ENCODE measurements at places on chromosomes 7 and 10.
A peak's percentile ranks its signal among the peaks of the same experiment; 100 is the strongest.

DNA sequence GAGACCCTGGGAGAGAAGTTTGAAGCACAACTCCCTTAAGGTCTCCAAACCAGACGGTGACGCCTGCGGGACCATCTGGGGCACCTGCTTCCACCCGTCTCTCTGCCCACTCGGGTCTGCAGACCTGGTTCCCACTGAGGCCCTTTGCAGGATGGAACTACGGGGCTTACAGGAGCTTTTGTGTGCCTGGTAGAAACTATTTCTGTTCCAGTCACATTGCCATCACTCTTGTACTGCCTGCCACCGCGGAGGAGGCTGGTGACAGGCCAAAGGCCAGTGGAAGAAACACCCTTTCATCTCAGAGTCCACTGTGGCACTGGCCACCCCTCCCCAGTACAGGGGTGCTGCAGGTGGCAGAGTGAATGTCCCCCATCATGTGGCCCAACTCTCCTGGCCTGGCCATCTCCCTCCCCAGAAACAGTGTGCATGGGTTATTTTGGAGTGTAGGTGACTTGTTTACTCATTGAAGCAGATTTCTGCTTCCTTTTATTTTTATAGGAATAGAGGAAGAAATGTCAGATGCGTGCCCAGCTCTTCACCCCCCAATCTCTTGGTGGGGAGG lies 10.8 kb downstream of the SERPINE1 start:
- DNase-seq: no peak

GRCh38 chr10:17122726-17123661 lies 6.6 kb downstream of the CUBN start:
- no peak for DNase-seq

DNA sequence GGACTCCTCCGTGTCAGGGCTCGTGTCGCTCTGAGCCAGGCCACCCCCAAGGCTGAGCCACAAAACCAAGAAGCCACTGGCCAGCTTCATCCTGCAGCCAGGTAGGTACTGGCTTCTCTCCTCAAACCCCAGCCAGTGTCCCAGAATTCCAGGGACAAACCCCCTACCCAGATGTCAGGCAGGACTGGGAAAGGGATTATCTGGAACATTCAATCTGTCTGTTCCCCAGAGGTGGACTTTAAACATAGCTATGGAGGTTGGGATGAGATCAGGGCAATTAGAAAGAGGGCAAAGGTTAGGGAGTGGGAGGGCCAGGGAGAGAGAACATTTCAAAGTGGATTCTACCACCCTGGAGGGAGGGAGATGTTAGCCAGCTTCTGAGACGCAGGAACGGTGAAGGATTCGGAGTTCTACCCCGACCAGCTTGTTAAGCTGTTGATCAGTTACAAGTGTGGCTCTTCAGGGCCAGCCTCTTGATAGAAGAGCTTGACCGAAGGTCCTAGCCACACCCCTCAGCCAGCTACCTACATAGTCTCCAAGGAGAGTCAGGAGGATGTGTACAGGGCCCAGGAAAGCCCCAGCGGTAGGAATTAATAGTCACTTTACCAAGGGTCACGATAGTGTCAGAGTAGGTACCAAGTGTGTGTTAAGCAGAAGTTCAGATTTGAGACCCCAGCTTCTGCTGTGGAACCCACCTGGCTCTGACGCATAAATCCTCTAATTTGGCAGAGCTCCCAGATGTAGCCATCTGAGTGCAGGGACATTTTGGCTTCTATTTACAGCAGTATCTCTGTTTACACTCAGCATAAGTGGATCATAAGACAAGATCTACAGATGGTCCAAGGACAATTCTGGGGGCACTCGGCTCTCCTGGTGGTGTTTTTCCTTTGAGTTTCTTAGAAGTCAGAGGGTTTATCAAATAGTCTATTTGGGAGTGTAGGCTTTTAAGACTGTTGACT lies at the start of gene PLA2G12B:
PLA2G12B (minus strand) TSS at position 211 of the 959 bp plus-strand sequence; CDS start at position 90, 121 bp downstream.
- DNase-seq: peak; percentile 87

DNA sequence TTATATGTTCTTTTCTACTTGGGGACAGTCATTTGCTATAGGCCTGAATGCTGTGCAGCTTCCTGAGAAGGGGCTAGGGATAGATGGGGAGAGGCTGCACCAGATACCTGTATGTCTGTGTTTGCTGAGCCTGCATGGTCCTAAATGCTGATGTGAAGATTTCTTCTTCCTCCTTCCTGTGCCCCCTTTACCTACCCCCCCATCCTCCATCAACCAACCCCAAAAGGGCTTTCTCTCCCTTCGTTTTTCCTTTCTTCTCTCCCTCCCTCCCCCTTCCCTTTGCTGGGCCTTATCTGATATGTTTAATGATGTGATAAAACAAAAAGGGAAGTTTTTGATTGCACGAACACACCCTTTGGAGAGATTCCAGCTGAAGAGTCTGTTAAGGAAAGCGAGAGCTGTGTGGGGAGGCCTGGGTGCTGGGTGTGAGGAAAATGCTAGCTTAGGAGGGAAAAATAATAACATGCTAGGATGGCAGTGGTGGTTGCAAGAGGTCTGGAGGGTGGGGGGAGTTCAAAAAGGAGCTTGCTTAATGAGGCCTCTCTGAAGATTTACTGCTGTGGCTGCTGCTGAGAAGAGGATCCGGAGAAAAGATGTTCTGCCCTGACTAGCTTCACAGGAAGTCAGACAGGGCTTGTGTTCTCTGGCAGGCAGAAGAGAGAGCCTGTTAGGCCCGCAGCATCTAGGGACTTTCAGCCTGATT lies 101.8 kb downstream of the SAMD9 start:
- DNase-seq: peak; percentile 39

GRCh38 chr10:86799188-86799845 lies 42.9 kb downstream of the BMPR1A start:
- DNase-seq: no peak

DNA sequence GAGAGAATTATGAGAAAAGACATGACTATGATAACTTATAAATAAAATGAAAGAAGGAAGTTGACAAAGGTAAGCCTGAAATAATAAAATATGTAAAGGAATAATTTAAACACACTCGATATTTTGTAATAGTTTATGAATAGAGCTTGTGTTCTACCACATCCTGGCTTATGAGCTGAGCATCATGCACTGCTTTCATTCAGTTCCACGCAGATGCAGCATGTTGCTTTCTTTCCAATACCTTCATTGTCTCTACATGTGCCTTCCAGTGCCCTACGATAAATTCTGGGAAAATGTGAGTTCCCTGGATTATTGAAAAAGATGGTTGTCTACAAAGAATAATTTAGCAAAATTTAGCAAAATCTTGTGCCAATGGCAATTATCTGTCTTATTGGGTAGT lies 398.9 kb upstream of the SEMA3C start:
- DNase-seq: no peak

- no peak for DNase-seq
Observed at GRCh38 chr7:1585142-1585981, 15.5 kb upstream of the PSMG3 start.

GRCh38 chr10:85531706-85532105 lies 834.9 kb downstream of the GRID1 start:
- no peak for DNase-seq

GRCh38 chr7:112940314-112940732 lies 146.3 kb downstream of the GPR85 start:
- DNase-seq: no peak

DNA sequence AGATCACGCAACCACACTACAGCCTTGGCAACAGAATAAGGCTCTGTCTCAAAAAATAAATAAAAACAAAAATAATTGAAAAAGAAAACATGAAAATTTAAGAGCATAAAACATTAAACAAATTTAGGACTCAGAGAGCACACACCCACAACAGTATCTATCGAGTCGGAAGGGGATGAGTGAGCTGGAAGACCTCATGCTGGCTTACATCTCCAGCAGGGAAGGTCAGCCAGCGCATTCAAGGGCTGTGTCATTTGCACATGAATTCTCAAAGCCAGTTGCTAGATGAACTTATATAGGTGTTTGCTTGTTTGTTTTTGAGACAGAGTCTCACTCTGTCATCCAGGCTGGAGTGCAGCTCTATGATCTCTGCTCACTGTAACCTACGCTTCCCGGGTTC lies 50.3 kb downstream of the SRRM3 start:
- no peak for DNase-seq

GRCh38 chr7:13016036-13016581 lies 328.7 kb downstream of the ARL4A start:
- no peak for DNase-seq

DNA sequence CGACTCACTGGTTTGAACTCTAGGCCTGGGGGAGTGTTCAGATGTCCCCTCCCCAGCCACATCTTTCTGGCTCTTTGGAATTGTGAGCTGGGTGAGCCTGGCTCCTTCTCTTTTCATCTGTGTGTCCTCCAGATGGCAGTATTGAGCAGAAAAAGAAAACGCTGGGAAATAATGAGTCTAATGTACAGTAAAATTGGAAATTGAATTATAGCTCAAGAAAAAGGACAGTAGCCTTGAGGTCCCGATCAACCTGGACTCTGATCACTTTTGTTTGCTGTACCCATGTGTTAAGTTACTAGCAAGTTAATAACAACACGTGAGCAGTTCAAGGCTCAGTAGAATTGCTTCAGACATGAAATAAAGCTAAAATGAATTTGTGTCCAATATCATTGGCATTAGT lies 77.9 kb downstream of the SNX10 start:
- DNase-seq: peak; percentile 62

DNA sequence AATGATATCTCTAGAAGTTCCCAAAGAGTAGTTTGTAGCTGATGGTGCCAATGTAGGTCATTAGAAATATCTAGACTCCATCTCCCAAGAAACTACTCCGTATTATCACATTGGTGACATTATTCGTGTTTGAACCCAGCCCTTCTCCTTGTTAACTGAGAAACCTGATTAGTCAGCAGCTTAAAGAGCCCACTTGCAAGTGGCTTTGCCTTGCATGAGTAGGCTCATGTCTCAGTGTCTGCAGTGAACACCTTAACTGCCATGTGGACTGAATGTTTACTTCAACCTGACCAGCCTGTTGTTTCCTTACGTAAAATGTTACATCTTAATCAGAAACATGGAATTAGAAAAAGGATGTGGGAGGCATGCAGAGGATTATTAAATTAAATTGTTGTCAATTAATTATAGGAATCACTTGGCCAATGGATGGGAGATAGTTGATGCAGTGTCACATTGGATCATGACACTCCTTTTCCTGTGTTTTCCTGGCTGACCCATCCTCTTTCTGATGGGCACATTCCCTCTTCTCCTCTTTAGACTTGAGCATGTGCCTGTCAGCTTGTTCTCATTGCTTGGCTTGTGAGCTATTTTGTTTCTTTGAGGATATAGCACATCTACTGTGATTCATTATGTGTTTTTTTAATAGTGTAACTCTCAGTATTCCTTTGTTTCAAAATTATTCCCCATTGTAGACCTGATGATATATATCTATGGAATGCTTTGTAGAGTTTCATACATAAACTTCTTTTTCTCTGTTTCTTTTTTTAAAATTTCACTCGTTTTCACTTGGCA lies 18.0 kb downstream of the STARD3NL start:
- peak; percentile 26 for DNase-seq

DNA sequence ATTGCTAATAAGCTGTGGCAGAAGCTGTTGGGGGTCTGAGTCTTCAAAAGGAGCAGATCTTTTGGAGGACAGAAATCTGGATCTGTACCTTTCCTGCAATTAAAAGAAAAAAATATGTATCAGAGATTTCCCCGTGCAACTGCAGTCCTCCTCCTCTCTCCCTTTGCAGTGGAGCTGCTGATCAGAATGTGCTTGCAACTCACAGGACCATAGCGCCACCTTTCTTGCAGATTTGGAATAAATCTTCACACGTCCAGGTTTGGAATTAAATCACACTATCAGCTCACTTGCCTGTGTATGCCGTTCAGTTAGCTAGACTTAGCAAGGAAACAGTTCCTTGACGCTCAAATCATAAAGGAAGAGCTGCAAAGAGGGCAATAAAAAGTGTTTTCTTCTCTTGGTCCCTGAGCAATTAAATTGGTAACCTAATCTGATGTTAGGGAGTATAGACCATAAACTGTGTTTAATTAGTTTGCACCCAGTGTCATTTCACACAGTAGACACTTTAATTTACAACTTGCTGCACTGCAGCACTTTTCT lies 77.4 kb downstream of the PON1 start:
- DNase-seq: peak; percentile 37

GRCh38 chr7:79434867-79435266 lies 18.6 kb downstream of the MAGI2 start:
- no peak for DNase-seq

- DNase-seq: no peak
Observed at GRCh38 chr10:77857272-77857671, 69.3 kb downstream of the DLG5 start.

DNA sequence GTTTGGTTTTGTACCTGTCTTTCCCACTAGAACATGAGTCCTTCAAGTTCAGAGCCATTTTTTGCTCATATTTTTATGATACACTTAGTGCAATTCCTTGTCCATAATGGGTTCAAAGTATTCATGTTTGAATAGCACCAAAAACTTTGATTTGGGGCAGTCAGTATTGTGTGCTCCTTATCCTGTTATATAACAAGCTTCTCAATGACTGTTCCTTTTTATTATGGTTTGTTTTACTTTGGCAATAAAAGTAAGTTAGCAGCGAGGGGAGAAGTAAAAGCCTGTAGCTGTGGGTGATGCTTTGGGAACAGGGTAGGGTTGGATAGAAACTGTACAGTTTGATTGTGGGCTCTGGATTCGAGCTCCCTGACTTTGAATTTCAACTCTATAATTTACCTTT lies 174.4 kb upstream of the PCLO start:
- no peak for DNase-seq

GRCh38 chr10:110212119-110213006 lies 5.0 kb downstream of the MXI1 start:
- DNase-seq: peak; percentile 6

- no peak for DNase-seq
Observed at GRCh38 chr7:26704786-26705185, 159.6 kb downstream of the SKAP2 start.

GRCh38 chr7:90593205-90593604 lies 2.9 kb upstream of the CDK14 start:
- DNase-seq: no peak

GRCh38 chr10:127805950-127806349 lies 69.0 kb downstream of the FOXI2 start:
- DNase-seq: peak; percentile 42

- peak; percentile 16 for DNase-seq
Observed at GRCh38 chr7:130879191-130879590, 145.2 kb upstream of the KLF14 start.

- no peak for DNase-seq
Observed at GRCh38 chr10:23363793-23364135, 19.2 kb upstream of the C10orf67 start.

DNA sequence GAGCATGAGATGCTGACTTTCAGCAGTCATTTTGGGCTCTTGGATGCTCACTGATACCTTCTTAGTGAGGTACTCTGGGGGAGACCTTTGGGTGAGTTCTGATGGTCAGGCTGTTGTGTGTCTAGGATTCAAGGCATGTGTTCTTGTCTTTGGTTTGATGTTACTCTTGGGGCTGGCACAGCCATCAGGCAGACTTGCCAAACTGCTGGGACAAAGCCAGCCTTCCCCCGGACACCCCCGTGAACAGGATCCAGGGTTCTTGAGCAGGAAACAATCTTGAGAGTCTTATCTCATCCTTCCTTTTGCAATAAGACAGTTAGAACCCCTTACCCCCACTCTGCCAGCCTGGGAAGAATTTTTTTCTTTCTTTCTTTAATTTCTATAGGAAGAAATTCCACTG lies 42.2 kb downstream of the SUFU start:
- DNase-seq: no peak

GRCh38 chr7:151690606-151691005 lies 170.9 kb upstream of the RHEB start:
- no peak for DNase-seq

- no peak for DNase-seq
Observed at GRCh38 chr10:105679781-105680180, 1038.7 kb downstream of the SORCS3 start.
